NCI-H526 treated with DMSO at 0.1 percent for 48 hours (cell line): ENCODE measurements at places on chromosomes 4 and X.
A peak's percentile ranks its signal among the peaks of the same experiment; 100 is the strongest.

DNA sequence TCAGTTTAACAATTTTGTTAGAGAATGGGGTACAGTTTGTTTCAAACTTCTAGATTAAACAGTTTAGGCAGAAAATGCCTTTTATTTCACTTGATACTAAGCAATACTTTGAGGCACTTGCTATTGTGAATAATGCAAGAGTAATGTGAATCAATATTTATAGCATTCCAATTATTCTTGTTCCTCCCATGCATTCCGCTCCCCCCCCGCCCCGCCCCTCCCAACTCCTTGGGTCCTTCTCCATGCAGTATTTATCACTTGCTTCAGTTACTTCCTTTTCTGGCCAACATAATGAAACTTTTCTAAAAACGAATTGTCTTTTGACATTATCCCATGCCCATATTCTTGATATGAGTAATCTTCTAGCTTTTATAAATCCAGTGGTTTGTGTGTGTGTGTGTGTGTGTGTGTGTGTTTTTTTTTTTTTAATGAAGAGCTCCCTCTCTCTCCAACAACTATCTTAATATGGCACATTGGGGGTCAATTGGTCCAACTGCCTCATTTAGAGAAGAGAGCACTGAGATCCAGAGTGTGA is 1.6 kb downstream of the BANK1 start:
- no peak for DNase-seq

GRCh38 chr4:109511414-109511813 is 48.6 kb upstream of the MCUB start:
- no peak for DNase-seq

GRCh38 chrX:63686878-63687714 is 97.9 kb downstream of the ARHGEF9 start:
- peak; percentile 10 for DNase-seq

DNA sequence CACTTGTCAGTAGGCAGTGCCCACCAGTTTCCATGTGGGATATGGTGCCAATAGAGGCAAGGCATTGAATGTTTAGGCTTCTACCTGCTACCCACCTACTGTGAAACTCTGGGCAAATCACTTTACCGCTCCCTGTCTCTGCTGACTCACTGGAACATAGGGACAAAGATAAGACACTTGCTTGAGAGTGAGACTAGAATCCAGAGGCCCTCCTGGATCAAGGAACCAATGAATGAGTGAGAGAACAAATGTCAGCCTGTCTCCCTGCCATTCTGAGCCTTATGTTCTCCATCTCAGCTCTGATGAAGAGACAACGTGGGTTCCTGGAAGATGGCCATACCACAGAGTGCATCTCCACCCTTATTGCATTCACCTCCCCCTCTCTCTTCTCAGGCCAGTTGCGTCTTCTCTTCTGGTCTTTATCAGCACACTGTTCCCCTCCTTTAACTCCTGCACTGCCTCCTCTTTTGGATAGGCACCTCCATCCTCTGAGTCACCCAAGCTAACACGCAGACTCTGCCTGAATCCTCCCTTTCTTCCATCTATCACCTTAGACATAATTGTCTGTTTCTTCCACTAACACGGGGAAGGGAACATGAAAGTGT is 15.4 kb upstream of the PRRG3 start:
- DNase-seq, result no peak

GRCh38 chr4:105149771-105150170 is 3.1 kb downstream of the TET2 start:
- DNase-seq, result no peak

- DNase-seq, result no peak
Measured at GRCh38 chrX:17697191-17697590, 40.1 kb upstream of the SCML1 start.

GRCh38 chr4:125390727-125391126 is 76.0 kb downstream of the FAT4 start:
- no peak for DNase-seq
